ENCODE measurements at places on chromosomes 12 and 14.
A peak's percentile ranks its signal among the peaks of the same experiment; 100 is the strongest.

- no peak for DNase-seq
These were observed 2.3 kb downstream of the DGLUCY start for GRCh38 chr14:91115986-91116770.

- DNase-seq = no peak
These were observed 449 bp downstream of the THAP2 start for GRCh38 chr12:71664411-71665089.

DNA sequence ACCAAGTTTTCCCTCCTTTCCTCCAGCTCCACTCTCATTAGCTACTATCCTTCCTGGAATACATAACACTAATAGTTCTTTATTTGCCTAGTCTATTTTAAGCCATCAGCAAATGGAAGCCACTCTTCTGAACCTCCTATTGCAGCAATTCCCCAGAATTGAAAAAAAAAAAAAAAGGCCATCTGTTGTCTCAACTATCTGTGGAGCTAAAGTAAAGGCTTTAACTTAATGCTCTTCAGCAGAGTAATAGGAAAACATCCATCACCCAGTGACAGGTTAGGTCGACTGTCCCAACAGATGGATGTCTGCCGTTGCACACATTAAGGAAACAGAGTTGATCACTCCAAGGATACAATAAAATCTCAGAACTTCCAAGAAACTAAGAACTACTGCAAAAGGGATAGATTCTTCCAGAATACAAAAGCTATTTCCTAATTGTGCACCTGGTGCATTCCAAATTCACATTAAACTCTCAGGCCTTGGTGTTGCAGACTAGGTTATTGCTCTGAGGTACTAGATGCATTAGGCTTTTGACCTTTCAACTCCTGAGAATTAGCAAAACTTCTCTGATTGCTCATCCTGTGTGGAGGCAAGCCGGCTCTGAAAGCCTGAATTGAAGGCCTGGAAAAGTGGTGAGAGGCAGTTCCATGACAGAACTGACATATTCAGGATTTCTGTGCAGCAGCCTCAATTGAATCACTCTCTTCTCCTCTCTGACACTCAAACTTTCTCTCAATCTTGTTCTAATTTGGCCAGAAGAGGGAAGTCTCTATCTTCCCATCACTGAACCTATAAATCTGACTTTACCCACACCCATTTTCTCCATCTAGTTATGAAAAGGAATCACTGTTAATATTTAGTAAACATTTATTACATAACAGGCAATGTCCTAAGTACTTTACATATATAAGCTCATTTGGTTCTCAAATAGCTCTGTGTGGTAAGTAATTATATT is 238.4 kb upstream of the HMGA2 start:
- DNase-seq = no peak

DNA sequence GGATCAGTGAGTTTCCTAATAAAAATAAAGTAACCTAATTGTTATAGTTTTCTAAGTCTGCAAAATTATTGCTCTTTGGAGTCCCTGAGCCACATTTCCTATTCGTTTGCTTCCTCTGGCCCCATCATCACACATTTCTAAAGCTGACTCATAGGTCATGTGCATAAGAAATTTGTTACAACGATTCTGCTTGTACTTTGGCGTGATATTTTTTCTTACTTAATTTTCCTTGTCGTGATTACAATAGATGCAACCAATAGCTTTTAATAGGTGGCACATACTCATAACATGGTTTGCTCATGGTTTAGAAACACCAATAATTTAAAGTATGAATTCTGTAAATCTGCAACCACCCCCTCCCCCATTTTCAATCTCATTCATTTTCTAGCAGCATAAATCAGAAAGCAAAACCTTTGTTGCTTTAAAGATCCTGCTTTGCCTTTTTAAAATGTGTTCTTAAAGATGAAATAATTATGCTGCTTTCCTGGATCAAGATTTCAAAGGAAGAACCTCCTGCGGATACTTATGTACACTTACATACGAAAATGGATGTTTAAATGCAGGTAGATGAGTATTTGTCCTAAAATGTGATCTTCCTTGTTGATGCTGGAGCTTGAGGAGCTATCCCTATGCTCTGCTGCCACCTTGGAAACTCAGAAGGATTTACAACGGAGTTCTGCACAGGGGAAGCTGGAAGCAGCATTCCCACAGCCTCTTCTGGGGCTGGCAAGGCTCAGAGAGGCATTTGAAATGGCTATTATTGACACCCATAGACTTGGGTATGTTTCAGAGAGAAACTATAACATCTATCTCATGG is 1.7 kb upstream of the FLRT2 start:
- DNase-seq = no peak

GRCh38 chr12:86741531-86741930 is 485.3 kb upstream of the MGAT4C start:
- no peak for DNase-seq

DNA sequence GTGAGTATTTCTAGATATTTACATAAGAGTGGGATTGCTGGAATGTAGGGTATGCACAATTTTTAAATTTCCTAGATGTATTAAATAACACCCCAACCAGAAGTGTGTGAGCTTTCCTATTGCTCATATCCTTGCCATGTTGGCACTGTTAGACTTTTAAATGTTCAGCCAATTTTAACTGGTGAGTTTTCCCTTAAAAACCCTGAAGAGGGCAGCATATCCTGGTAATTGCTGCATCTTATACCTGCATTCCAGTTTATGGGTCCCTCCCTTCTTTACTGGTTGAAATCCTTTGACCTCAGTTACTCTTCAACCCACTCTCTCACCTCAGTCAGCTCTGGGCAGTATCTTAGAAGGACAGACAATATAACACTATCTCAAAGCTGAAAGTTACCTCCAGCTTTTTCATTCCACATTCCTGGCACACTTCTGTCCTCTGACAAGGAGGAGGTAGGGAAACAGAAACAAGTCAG is 270.6 kb downstream of the PAWR start:
- DNase-seq = no peak

DNA sequence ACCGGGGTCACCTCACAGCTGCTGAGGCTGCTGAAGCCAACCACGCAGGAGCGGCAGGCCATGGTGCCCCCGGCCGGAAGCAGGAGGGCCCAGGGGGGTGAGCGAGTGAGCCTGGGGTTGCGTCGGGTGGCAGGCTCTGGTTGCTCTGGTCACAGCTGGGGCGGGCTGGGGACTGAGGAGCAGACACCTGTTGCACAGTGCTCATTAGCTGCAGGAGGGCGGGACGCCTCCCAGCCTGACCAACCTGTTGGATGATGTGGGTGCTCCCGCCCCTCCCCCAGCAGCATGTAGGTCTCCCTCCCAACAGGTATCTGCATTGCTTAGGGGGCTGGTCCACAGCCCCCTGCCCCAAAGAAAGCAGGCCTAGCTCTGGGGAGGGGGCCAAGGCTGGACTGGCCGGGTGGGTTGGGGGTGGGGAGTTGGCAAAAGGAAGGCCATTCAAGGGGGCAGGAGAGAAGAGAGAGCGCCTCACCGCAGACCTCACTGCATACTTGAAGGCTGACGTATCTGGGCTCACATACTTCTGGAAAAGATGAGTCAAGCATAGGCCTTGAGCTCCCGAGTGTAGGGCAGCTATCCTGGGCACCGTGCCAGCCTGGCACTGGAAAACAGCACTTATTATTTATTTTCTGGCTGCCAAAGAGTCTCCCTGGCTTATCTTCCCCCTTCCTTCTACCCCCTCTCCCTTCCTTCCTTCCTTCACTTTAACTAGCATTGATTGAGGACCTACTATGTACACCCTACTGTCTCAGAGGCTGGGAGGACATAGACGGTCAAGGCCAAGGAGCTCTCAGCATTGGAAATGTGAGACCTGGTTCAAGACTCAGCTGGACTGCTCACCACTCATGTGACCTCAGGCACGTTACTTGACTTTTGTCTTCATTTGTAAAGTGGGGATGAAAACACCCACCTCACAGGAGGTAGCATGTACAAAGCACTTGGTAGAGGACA is at the start of gene KRT80:
KRT80 (minus strand) TSS at position 174 of the 951 bp plus-strand sequence; CDS start at position 62, 112 bp downstream.
- DNase-seq = peak; percentile 87

- DNase-seq = no peak
These were observed 204.4 kb downstream of the TMX1 start for GRCh38 chr14:51444353-51445000.

GRCh38 chr14:36513451-36514277 is 6.4 kb downstream of the NKX2-1 start:
- no peak for DNase-seq

GRCh38 chr14:92503756-92504491 is 9.7 kb upstream of the RIN3 start:
- peak; percentile 51 for DNase-seq

- DNase-seq = no peak
These were observed 137.5 kb upstream of the CPM start for GRCh38 chr12:69070319-69071090.

- DNase-seq = no peak
These were observed 22.7 kb downstream of the MFAP5 start for GRCh38 chr12:8639936-8640335.

DNA sequence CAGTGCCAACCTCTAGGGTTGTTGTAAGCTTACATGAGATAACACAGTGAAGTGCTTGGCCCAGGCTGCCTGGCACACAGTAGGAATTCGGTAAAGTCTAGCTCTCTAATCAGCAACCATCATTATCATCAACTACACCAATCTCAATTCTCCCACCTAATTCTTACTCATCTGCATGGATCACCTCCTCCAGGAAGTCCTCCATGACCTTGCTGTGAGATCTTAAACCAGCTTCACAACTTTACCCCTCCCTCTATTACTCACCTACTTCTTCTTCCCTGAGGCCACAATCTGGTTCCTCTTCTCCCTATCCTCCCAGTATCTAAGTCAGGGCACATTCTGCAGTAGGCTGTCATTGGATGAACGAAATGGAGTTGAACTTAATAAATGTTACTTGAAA is 67.3 kb downstream of the GSC start:
- DNase-seq = no peak

- no peak for DNase-seq
These were observed 220.4 kb downstream of the NUBPL start for GRCh38 chr14:31781578-31781977.

DNA sequence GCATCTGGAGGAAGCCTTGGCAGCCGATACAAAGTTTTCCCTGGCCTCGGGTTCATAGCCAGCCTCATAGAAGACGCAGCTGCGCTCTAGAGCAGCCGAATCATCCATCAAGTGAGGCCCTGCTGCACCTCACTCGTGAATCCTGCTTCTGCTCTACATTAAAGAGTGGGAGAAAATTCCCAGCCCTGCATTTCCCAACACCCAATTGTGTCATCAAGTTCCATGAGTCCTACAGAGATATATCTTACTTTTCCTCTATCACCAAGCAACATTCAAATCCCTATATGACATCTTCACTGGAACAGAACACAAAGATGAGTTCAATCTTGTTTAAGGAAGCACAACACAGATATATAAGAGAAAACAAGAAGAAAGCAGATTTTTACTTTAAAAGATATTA is 139.3 kb downstream of the TTC7B start:
- no peak for DNase-seq

- peak; percentile 89 for DNase-seq
These were observed at the start of gene CACNB3 for GRCh38 chr12:48817873-48818830. TSS of gene CACNB3 (plus strand) at chr12:48818496. CDS start at chr12:48818930, 434 bp downstream.

DNA sequence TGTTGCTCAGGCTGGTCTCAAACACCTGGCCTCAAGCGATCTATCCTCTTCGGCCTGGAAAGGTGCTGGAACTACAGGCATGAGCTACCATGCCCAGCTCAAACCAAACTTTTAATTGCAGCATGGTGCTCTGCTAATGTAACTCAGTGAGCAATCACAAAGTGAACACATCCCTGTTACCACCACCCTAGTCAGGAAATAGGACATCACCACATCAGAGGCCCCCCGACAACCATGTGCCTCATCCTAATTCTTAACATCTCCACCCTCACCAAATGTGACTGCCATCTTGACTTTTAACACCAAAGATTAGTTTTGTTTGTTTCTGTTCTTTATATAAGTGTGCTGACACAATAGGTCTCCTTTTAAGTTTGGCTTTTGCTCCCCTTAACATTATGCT is 22.8 kb upstream of the SDR39U1 start:
- no peak for DNase-seq

- DNase-seq = no peak
These were observed 222.6 kb downstream of the NUAK1 start for GRCh38 chr12:105915997-105916759.

GRCh38 chr12:26431211-26431610 is 235.8 kb downstream of the SSPN start:
- DNase-seq = no peak

GRCh38 chr14:29089849-29090248 is 323.3 kb downstream of the FOXG1 start:
- no peak for DNase-seq

DNA sequence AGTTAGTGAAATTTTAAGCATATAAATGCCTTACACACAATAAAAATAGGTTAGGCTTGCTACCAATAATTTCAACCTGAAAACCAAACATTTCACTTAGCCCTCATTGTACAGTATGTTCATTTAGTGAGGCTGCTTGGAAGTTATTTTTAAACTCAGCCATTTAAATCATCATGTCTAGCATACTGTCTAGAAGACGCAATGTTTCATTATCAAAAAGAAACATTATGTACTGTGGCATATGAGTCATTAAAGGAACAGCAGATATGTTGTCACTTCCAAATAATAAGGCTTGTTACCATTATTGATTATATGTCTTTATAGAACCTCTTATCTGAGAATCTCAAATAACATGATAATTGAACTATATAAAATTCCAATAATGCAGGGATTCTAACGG is 304.7 kb downstream of the RMST start:
- no peak for DNase-seq

DNA sequence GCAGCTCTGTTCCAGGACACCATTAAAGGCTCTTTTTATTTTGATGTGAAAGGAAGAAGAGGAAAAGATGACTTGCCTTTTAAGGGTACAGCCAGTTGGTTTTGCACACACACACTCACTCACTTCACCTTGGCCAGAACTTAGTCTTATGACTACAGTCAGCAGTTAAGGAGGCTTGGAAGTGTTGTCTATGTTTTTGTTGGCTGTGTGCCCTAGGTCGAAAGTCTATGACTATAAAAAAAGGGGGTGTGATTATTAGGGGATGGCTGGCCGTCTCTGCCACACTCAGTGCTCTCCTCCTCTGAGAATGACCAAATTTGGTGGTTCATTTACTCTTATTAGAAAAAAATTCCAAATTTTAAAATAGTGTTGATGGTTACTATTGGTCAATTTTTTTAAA is 139.5 kb upstream of the OTX2 start:
- no peak for DNase-seq

- no peak for DNase-seq
These were observed 62.7 kb upstream of the KCNH3 start for GRCh38 chr12:49476091-49476490.

- no peak for DNase-seq
These were observed at the start of gene KLHL33 for GRCh38 chr14:20435582-20436362. TSS of gene KLHL33 (minus strand) at chr14:20436166. CDS start at chr14:20435811, 355 bp downstream.

GRCh38 chr14:66038618-66039017 is 447.6 kb upstream of the CCDC196 start:
- no peak for DNase-seq

DNA sequence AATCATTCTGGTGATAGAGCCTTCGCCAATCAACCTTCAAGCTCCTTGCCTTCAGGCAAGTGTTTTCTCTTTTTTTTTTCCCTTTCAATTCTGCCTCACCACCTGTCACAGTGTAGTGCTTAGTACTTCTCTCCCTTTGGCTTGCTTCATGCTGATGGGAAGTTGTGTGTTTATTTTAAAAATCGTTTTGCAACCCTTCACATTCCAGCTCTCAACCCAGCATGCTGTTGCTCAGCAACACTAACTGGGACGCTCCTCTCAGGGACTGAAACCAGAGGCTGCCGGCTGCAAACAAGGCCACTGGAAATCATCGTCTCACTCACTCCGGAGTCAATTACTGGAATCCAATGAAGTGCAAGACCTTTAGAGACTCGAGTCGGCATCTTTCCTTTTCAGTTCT is 342.7 kb downstream of the PRKD1 start:
- DNase-seq = no peak

GRCh38 chr12:56031987-56032386 is 9.7 kb upstream of the RPS26 start:
- no peak for DNase-seq

- DNase-seq = no peak
These were observed at the start of gene ACVRL1 for GRCh38 chr12:51907083-51907855. TSS of gene ACVRL1 (plus strand) at chr12:51907504. CDS start at chr12:51912475, 4,971 bp downstream.
